Kidney epithelial cell (primary cell): ENCODE measurements at places on chromosomes 7 and 10.

DNA sequence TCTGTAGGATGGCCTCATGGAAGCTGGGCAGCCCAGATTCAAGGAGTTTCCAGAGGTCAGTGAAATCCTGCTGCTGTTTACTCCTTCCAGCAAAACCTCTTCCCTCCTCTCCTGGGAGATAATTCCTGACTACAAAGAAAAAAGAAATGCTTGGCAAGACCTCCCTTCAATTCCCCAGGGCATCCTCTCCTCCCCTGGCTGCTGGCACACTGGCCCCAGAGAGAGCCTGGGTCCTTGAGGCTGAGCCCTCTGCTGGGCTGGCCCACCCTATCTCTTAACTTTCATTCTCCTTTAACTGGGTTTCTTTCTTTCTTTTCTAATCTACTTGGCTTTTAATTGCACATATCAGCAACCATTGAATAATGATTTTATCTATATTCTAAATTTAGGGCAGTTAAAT lies 7.7 kb downstream of the DRGX start:
- no peak for DNase-seq

- DNase-seq = no peak
Measured at GRCh38 chr7:158255558-158255957, 332.1 kb downstream of the PTPRN2 start.

DNA sequence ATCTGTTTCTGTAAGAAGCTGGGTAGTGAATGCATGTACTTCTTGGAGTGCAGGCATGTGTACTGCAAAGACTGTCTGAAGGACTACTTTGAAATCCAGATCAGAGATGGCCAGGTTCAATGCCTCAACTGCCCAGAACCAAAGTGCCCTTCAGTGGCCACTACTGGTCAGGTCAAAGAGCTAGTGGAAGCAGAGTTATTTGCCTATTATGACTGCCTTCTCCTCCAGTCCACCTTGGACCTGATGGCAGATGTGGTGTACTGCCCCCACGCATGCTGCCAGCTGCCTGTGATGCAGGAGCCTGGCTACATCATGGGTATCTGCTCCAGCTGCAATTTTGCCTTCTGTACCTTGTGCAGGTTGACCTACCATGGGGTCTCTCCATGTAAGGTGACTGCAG lies 18.9 kb upstream of the TMEM140 start:
- DNase-seq = no peak

- no peak for DNase-seq
Measured at GRCh38 chr10:27724287-27724686, 21.3 kb downstream of the MKX start.

DNA sequence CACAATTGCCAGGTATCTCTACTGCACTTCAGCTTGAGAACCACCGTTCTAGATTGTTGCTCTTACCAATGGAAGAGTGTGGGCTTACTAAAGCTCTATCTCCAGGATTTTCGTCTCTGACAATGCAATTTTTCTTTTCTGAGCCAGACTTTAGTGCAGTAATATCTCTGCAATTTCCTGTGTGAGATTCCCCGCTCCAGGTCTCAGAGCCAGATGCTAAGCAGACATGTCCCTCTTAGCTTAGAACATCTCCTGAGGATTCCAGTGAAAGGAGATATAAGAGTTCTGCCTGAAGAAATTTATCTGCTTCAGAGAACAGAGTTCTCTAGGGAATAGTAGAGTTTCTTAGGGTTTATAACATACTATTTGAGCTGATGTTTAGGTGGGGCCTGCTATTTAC lies 82.0 kb downstream of the SND1 start:
- DNase-seq = no peak

DNA sequence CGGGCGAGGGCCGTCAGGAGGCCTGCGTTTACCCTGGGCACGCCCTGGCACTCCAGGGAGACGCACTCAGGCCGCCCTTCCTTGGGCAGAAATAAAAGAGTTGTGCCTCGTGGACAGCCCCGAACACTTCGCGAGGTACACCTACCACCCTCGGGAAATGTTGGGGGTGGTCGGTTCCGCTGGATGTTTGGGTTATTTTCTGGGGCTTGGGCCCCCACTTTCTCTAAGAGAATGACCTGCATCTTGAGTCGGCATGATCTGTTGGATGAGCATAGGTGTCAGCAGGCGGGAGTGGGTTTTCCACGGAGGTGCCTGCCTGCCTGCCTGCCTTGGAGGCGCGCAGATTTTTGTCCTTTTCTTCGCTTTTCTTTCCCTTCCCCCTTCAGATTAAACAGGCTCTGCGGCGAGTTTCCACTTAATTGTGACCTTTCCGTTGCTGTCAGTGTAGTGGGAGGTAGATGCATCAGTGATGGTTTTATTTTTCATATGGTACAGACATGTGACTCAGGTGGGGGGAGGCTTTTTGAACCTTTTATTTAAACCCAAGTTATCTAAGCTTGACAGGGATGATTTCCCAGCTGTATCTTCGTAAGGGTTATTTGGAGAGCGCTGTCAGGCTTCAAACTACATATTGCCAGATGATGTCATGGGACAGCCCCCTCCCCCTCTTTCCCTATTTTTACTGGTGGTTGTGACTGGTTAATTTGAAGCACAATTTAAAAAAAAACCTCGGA lies 661 bp downstream of the HECTD2 start:
- no peak for DNase-seq

DNA sequence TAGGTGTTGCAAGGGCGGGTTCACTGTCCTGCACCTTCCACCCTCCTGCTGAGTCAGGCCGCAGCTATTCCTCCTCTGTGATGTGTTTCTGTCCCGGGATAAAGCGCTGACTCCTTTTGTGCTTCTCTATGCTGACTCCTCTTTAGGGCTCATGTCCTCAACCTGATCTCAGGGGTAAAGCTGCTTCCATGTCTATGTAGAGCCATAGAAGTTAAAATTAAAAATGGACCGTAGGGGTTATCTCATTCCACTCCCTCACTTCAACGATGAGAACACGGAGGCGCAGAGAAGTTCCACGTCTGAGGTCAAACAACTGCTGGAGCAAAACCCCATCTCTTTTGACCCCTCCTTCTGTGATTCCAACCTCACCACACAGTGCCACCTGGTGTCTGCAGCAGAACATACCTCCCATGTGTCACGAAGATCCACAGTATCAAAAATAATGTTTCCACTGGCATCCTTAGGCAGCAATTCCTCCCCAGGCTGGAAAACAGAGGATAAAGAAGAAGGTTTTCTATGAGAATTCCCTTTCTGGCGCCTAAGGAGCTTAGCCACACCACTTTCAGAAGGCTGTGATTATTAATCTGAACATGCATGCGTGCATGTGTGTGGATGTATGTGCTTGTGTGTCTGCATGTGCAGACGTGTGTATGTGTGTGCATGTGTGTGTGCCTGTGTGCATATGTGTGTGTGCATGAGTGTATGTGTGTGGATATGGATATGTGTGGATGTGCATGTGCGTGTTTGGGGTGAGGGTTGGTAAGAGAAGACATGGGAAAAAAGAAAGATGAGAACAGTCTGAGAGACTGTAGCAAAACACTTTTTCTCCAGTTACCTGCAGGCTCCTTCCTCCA lies 81.2 kb upstream of the UCN3 start:
- no peak for DNase-seq

GRCh38 chr10:3347413-3348182 lies 175.0 kb upstream of the PITRM1 start:
- no peak for DNase-seq

GRCh38 chr10:24434961-24435360 lies 226.0 kb downstream of the KIAA1217 start:
- DNase-seq = no peak

DNA sequence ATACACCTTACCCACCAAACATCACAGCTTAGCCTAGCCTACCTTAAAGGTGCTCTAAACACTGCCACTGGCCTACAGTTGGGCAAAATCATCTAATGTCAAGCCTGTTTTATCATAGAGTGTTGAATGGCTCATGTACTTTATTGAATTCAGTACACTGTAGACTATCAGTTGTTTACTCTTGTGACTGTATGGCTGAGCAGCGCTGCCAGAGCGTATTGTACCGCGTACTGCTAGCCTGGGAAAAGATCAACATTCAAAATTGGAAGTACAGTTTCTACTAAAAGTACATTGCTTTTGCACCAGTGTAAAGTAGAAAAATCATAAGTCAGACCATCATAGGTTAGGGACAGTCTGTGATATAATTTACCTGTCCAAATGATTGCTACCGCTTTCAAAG lies 226.8 kb downstream of the PRPF18 start:
- DNase-seq = no peak

- DNase-seq = no peak
Measured at GRCh38 chr10:34396663-34397062, 418.4 kb downstream of the PARD3 start.

- DNase-seq = no peak
Measured at GRCh38 chr10:78617631-78618030, 451.1 kb upstream of the ZMIZ1 start.

- no peak for DNase-seq
Measured at GRCh38 chr10:95850791-95851190, 57.0 kb upstream of the CC2D2B start.

- DNase-seq = no peak
Measured at GRCh38 chr10:58479045-58479444, 33.6 kb upstream of the BICC1 start.

DNA sequence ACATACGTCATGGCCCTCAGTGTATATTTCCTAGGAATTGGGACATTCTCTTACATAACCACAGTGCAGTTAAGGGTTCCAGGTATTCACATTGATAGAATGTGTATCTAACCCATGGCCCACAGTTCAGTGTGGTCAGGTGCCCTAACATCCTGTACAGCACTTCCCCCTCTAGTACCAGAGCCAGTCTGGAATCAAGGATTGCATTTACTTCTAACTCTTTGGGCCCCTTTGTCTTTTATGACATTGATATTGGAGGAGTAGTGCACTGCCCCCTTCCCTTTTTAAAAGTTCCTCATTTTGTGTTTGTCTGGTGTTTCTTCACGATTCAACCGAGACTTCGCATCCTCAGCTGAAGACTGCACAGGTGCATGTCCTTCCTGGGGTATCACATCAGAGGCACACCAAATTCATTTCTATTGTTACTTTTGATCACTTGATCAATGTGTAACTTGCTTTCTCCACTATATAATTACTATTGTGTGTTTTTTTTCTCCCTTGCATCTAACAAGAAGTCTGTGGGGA lies 22.4 kb upstream of the NPFFR1 start:
- DNase-seq = no peak

- no peak for DNase-seq
Measured at GRCh38 chr10:44126291-44126717, 258.6 kb downstream of the CXCL12 start.

- no peak for DNase-seq
Measured at GRCh38 chr10:99393683-99394082, 36.7 kb downstream of the GOT1 start.

DNA sequence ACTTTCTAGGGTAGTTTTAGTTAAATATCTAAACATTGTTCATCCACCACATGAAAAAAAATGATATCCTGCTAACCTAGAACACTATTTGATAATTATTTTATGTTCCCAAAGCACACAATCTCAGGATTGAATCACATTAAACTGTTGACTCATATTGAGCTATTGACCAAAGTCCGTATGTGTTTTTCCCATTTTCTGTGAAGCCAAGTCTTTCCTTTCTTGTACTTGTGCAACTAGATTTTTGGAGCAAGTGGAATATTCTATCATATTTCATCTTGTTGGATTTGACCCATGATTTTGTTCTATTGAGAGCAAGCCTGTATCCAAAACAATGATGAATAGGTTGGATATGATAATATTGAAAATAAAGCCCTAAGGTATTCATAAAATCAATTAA lies 164.6 kb downstream of the SKAP2 start:
- DNase-seq = no peak

DNA sequence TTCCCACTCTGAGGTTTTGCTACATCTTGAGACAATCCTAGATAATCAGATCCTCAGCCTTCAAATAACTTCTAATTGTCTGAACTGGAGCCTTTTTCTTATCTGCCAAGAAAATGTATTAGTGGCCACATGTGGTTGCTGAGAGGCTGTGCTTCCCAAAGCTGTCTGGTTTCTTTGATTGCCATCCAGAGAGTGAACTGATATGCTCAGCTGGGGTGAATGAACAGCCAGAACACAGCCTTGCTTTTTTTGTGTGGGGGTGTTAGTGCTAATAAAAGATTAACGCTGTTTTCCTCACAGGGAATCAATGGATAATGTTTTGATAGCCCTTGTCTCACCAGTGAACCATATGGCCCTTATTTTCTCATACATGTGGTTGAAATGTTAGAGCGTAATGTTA lies 66.9 kb downstream of the BBS9 start:
- no peak for DNase-seq

GRCh38 chr10:110323503-110323902 lies 18.8 kb upstream of the SMNDC1 start:
- DNase-seq = peak; percentile 87

DNA sequence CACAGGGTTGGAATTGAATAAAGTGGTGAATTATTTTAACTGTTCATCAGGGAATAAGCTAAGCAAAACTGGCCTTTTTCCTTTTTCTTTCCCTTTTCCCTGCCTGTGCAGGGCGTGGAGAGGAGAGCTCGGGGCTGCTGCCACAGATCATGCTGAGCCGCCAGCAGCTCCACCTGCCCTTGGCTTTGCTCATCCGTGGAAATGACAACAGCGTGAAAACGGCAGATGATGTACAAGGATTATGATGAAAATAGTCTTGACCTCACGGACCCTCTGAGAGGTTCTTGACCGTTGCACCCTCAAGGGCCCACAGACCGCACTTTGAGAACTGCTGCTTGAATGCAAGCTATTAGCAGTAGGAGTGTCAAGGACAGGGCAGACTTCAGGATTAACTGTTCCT lies 10.6 kb downstream of the PPP2R2D start:
- no peak for DNase-seq

- DNase-seq = no peak
Measured at GRCh38 chr10:18219146-18219545, 78.9 kb downstream of the CACNB2 start.

DNA sequence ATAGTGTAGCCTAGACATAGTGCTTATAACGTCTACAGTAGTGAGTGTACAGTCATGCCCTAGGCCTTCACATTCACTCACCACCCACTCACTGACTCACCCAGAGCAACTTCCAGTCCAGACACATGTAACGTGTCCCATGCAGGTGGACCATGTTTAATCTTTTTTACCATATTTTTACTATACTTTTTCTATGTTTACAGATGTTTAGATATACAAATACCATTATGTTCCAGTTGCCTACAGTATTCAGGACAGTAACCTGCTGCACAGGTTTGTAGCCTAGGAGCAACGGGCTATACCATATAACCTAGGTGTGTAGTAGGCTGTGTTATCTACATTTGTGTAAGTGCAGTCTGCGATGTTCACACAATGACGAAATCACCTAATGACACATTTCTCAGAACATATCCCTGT lies 11.0 kb downstream of the MPP7 start:
- peak; percentile 84 for DNase-seq

DNA sequence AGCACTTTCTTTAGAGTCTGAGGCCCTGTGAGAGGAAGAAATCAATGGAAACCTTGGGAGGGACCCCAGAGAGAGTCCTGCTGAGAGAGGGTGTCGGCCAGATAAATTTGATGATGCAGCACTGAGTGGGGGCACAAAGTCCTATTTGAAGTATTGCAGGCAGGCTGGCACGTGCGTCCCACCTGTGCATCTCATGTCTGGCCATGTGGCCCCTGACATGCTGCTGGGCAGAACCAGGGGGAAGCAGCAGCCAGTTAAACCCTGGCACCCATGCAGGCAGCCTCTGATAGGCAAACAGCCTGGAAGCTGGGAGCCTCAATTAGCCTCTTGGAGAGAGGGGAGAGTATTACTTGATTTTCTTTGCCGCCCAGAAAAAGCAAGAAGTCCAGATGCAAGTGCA lies 180.9 kb downstream of the PLXNA4 start:
- DNase-seq = no peak

GRCh38 chr7:17472939-17473338 lies 174.5 kb downstream of the AHR start:
- no peak for DNase-seq

GRCh38 chr10:109040622-109041021 lies 882.7 kb downstream of the XPNPEP1 start:
- no peak for DNase-seq
